ENCODE measurements at places on chromosomes 1 and 21.

GRCh38 chr1:32904797-32905196, 3.6 kb upstream of the TMEM54 start:
- DNase-seq = no peak

DNA sequence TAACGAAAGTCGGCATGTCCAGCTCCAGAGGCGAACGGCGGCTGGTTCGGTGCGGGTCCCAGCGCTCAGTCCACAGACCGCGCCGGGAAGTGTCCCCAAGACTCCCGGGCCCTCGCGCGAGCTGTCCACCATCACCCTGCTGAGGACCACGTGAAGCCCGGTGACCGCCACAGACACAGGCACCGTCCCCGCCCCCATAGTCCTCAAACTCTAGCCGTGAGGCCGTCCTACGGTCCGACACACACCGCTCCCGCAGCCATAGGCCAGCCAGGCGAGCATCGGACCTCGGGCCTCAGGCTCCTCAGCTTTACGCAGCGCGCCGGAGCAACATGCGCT, 535 bp downstream of the SETD4 start:
- peak; percentile 52 for DNase-seq

DNA sequence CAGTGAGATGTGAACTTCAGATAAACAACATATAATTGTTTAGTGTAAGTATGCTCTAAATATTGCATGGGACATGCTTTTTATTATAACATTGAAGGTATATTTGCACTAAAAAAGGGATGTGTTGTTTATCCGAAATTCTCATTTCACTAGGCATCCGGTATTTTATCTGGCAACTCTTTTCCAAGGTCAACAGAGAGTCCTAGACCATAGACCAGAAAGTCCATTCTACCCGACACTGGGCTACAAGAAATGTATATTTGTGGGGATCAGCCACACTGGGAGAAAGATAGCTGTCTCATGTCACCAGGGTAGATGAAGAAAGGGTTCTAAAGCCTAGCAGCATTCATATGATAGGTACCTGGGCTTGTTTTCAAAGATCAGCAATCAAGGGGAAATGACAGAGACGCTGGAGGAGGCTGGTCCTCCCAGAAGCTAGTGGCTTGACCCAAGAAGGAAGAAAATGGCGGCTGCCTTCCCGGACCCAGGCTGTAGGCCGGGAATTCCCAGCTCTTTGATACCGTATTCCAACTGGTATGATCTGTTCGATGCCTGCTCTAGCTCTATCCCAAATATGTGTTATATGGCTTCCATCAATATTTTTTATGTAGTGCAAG, 161.1 kb upstream of the IRF2BP2 start:
- DNase-seq = no peak

- no peak for DNase-seq
Observed at GRCh38 chr1:74526708-74527107, 14.3 kb upstream of the LRRC53 start.

DNA sequence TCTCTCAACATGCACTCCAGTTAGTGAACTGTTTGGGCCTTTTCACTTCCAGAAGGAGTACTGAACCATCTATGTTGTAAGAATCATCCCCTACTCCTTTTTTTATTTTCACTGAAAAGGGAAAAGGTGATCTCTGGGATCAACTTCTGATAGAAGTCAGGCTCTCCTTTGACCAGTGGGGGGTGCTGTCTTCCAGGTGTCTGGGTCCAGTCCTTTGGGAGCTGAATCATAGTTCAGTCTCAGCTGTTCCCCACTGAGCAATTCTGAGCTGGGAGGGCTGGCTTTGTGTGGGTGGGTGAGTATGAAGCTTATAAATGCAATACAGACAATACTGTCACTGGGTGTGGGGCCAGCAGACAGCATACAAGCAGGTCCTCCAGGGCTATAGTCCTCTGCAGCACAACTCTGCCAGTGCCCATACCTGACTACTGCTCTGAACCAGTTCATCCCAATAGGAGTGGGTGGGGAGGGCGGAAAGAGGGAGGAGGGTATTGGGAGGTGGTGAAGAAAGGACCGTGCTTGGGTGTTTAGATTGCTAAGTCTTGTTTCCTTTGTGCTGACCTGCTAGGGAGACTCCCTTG, 12.5 kb upstream of the SARS1 start:
- DNase-seq = peak; percentile 41

DNA sequence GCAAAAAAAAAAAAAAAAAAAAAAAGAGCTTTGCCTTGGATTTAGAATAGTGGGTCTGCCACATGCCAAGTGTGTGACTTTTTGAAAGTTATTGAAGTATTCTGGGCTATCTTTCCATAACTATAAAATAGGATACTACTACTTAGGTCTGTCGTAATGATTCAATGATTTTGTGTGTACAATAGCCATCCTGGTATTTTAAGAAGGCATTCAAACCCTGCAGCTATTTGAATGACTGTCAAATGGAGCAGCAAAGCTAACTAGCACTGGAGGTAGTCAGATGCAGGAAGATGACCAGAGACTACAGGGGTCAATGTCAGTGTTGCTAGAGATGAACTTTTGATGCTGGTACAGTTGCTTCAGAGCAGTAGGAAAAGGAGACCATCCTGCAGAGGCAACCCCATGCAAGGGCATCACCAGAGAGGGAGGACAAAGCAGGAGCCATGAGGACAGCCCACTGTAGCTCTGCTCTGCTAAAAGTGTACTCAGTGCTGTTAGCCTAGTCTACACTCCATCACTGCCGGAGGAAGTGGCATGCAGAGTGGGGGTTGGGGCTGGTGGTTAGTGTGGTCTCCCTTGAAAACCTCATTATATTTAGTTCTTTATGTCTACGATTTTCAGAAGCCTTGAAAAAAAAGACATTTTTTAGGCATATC, 29.0 kb downstream of the DUSP10 start:
- no peak for DNase-seq

DNA sequence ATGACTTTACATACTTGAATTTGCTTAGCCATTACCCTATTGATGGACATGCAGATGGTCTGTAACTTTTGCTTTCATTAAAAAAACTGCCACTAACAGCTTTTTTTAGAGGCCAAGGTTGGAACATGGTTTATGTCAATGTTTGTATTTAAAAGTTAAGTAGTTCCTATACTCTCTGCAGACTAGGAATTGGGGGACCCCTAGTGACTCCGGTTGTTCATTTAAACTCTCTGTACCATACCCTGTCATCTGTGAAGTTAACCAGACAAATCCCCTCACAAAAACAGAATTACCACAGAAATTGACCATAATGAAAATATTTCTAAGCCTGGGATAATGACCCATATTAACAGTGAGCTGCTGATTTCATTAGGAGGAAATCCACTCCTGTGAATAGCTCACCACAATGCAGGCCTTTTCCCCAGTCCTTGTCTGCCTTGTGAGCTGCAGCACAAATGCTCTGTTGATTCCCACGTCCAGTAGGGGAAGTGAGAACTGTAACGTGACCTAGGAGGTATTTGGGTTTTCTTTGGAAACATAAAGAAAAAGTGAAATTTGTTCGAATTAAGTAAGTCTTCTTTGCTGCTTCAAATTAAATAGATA, 30.2 kb upstream of the CD101 start:
- no peak for DNase-seq

GRCh38 chr1:155975375-155976061, 2.8 kb downstream of the ARHGEF2 start:
- DNase-seq = no peak

DNA sequence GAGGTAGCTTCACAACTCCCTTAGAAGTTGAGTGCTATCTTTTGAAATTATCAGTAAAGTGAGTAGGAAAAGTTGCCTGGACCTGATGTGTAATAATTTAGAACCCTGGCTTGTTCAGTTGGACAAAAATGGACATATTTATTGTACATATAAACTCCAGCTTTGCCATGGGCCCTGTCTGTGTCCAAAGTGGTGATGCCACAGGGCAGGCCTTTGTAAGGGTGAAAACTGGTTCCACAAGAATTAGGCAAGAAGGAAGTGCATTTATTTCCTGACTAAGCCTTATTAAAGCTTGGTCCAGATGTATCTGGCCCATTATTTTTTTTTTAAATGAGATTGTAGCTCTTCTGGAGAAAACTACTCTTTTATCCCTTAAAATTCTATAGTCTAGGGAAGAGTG, 47.9 kb downstream of the MACO1 start:
- DNase-seq = no peak

- DNase-seq = no peak
Observed at GRCh38 chr1:11984576-11984975, 4.3 kb downstream of the MFN2 start.

DNA sequence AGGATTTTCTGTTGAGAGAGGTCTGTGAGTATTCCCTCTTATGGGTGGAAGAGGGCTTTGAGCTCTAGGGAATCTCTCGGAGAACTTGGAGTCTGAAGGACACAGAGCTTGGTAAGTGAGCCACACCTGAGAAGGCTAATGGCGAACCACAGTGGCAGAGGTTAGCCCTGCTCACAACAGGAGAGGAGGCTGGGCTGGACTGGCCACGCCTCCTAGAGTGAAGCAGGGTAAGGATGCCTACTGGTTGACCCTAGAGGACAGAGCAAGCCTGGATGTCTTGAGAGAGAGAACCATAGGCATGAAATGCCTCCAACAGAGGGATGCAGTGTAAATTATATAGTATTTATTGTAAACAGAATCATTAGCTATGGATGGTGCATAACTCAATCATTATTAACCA, 232.6 kb downstream of the PCP4 start:
- no peak for DNase-seq

GRCh38 chr1:109802901-109803561, 39.3 kb upstream of the EPS8L3 start:
- DNase-seq = no peak

- DNase-seq = no peak
Observed at GRCh38 chr1:9586147-9586766, 2.5 kb upstream of the TMEM201 start.

- DNase-seq = peak; percentile 64
Observed at GRCh38 chr1:162023547-162024501, at the start of gene OLFML2B. Gene OLFML2B, minus strand, starts transcription at chr1:162023869. Its CDS starts 439 bp downstream, at chr1:162023430.

DNA sequence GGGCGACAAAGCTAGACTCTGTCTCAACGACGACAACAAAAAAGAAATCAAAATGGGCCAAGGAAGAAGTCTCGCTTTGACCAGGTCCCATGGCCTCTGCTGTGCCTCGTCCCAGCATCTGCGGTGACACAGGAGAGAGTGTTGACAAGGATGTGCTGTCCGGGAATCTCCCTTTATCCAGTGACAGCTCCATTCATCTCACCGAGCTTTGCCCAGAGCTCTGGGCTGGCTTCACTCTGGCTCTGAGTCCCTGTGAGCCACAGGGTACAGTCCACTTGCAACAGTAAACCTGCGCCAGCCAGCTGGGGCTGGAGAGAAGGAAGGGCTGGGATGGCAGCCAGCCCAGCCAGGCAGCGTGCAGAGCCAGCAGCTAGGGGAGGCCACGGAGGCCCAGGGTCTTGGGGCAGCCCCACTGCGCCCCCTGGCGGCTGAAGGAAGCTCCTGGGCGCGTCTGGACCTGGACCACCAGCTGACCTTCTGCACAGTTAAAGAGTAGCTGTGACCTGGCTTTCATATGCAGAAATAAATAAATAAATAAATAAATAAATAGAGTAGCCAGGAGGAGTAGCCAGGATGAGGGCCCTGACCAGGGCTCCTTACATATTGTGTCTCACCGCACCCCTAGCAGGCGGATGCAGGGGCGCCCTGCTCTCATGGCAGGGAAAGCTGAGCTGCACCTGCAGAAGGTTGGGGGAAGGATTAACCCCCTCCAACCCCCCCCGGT, 29.7 kb downstream of the ENO1 start:
- peak; percentile 92 for DNase-seq

All from SHP77 (cell line).